Activated CD8-positive, alpha-beta T cell treated with anti-CD3 and anti-CD28 coated beads, Interleukin-2, amount 10 ng/mL, durations not matched to agents 7 days and 5 days (primary cell): ENCODE measurements at places on chromosomes 5 and 9. TPM values are rescaled to one million over a fixed set of nuclear protein-coding genes. Genes with fewer than 3 reads are reported as not detected.

DNA sequence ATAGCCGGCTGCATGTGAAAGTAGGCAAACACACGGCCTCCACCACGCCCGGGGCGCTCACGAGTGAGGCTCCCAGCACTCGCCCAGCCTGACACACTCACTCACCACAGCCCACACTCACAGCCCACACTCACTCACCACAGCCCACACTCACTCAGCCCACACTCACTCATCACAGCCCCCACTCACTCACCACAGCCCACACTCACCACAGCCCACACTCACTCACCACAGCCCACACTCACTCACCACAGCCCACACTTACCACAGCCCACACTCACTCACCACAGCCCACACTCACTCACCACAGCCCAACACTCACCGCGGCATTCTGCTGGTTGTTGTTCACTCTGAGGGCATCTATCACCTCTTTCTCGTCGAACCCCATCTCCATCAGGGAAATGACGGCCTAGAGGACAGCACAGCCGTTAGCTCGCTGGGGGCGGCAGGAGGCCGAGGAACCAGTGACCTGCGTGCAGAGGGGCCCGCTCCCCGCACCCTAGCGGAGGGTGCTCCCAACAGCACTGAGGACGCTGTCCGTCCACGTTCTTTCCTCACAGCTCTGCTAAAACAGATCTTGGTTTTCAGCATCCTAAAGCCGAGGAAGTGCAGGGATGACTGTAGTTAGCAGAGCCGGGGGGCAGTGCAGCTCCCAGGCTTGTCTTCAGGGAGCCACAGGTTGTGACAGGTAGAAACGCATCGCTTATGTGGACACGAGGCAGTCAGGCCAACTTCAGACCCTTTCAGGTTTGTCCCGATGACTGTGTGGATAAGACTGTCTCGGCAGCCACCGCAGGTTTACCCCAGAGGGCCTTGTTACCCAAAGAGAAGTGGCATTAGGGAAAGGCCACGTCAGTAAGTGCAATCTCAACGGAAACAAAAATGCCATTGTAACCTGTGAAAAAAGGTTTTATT is 21.6 kb downstream of the UBAC1 start:
- peak overlapping the region; percentile 71 for H3K4me3 ChIP-seq
- H3K27ac ChIP-seq: peak overlapping the region; percentile 94
- peak; percentile 57 for DNase-seq
- peaks cover 70% of the 10 kb centered on the region for H3K36me3 ChIP-seq

DNA sequence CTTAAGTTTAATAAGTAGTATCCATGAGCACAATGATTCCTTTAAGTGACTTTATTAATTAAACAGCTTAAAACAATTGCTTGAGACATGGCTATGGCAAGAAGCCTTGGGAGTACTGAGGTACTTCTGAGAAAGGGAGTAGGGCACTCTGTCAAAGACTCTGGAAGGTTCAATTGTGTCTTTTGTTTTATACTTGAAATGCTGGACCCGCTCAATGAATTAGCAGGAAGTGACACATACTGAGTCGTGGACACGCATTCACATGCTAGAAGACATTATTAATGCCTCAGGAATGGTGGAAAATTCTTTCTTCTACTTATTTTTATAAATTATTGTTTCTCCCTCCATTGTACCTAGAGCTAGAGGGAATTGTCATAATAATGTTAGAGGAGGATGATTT is 347.3 kb upstream of the ZNF608 start:
- H3K27ac ChIP-seq: no peak overlapping the region
- no peaks in the 10 kb centered on the region for H3K27me3 ChIP-seq
- H3K36me3 ChIP-seq: no peaks in the 10 kb centered on the region
- no peaks in the 10 kb centered on the region for H3K4me1 ChIP-seq
- no peak for DNase-seq

DNA sequence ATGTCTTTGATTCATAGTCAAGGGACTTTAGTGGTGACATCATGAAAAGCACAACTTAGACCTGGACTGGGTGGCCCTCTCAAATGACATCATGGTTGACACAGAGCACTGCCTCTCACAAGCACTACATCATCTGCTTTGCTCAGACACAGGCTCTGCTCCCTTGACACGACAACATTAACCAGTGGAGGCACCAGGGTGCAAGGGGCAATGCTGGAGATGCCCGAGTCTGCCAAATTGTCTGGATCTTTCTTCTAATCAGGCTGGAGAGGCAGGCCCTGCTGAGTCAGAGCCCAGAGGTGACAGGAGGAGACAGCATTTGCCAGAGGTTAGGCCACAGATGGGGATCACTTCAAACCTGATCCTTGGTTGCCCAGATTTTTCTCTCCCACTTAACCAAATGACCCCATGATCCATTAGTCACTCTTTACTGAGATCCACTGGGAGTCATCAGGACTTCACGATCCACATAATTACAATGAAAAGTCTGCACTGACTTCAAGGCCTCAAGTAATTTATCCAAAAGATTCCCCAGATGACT is 174.4 kb downstream of the SLIT3 start:
- no peaks in the 10 kb centered on the region for H3K36me3 ChIP-seq
- H3K4me3 ChIP-seq: no peak overlapping the region
- no peak for DNase-seq

DNA sequence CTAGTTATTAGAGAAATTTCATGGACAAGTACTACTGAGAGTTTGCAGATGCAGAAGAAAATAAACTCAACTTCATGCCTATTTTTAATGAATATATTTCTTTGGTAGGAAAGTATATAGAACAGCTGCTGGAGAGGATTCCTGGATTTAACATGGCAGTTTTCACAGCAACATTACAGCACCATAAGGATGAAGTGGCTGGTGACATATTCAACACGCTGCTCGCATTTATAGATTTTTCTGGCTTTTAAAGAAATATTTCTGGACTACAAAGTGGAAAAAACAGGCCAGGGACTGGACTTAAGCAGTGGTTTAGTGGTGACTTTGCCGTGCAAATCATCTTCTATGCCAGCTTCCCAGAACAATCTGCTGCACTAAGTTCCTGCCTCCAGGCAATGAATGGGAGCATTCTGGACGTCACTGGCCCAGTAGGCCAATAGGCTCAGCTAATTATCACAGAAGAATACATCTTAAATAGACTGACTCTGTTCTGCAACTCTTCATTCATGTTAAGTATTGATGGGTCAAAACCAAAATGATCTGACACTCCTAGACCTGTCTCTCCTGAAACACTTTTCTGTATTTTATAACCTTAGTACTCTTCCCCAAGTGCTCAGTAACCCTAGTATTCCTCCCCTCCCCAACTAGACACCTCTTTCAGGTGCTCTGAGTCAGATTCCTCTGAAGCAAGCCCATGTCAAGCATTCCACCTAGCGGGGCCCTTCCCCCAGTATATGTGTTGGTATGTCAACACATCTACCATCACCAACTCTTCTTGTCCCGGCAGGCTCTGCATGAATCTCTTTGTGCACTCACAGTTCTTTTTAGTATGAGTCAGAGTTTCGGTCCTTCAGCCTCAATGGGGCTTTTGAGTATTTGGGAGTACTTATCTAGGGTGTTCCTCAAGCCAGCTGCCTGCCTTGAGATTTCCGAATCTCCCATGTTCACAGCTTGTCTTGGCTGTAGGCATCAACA is 625.5 kb downstream of the CHSY3 start:
- H3K4me1 ChIP-seq: no peaks in the 10 kb centered on the region
- no peak for DNase-seq
- no peaks in the 10 kb centered on the region for H3K27me3 ChIP-seq
- no peak overlapping the region for H3K4me3 ChIP-seq
- H3K36me3 ChIP-seq: no peaks in the 10 kb centered on the region

GRCh38 chr5:50903651-50904050 is 237.2 kb downstream of the PARP8 start:
- H3K36me3 ChIP-seq: no peaks in the 10 kb centered on the region
- H3K4me1 ChIP-seq: no peaks in the 10 kb centered on the region
- H3K27ac ChIP-seq: no peak overlapping the region
- H3K4me3 ChIP-seq: no peak overlapping the region
- no peak for DNase-seq

GRCh38 chr5:149853701-149854100 is 90.9 kb downstream of the PDE6A start:
- H3K27ac ChIP-seq: no peak overlapping the region
- H3K4me1 ChIP-seq: no peaks in the 10 kb centered on the region
- DNase-seq: no peak

- H3K4me1 ChIP-seq: no peaks in the 10 kb centered on the region
- no peaks in the 10 kb centered on the region for H3K27me3 ChIP-seq
- no peak overlapping the region for H3K27ac ChIP-seq
- no peaks in the 10 kb centered on the region for H3K36me3 ChIP-seq
- no peak for DNase-seq
These were observed 67.5 kb upstream of the ACTBL2 start for GRCh38 chr5:57550132-57550531.

GRCh38 chr9:92763721-92764380 is 782 bp downstream of the BICD2 start:
- peak overlapping the region; percentile 94 for H3K4me3 ChIP-seq
- H3K27ac ChIP-seq: peak overlapping the region; percentile 81
- DNase-seq: peak; percentile 56
- H3K27me3 ChIP-seq: no peaks in the 10 kb centered on the region

- no peak overlapping the region for H3K27ac ChIP-seq
- peaks cover 16% of the 10 kb centered on the region for H3K4me1 ChIP-seq
- H3K36me3 ChIP-seq: no peaks in the 10 kb centered on the region
- H3K4me3 ChIP-seq: no peak overlapping the region
- no peak for DNase-seq
- no peaks in the 10 kb centered on the region for H3K27me3 ChIP-seq
These were observed 117.4 kb downstream of the WNK2 start for GRCh38 chr9:93301291-93301811.

GRCh38 chr9:76704593-76705204 is 59.5 kb upstream of the PCA3 start:
- H3K4me1 ChIP-seq: peaks cover 7% of the 10 kb centered on the region
- no peak overlapping the region for H3K27ac ChIP-seq
- H3K4me3 ChIP-seq: no peak overlapping the region
- peaks cover 25% of the 10 kb centered on the region for H3K27me3 ChIP-seq
- DNase-seq: no peak

DNA sequence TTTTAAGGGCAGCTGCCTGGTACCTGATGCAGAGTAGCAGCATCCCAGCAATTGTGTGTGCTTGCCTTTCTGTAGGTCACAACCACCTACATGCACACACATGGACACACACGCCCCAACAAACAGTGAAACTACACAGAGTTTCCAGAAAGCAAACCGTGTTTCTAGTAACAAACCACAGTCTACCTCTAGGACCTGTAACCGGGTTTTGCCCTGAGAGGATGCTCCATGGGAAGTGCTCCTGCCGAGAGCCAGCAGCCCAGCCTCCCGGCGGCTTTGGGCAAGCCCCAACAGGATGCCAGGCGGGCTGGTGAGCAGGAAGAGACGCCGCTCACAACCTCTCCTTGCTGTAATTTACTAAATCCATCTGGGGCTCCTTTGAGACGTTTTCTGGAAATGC is 4.1 kb upstream of the TCF7 start:
- peaks cover 74% of the 10 kb centered on the region for H3K4me1 ChIP-seq
- no peak overlapping the region for H3K27ac ChIP-seq
- DNase-seq: no peak
- peaks cover 4% of the 10 kb centered on the region for H3K36me3 ChIP-seq
- H3K4me3 ChIP-seq: no peak overlapping the region

- no peaks in the 10 kb centered on the region for H3K27me3 ChIP-seq
- H3K27ac ChIP-seq: no peak overlapping the region
- DNase-seq: no peak
- H3K36me3 ChIP-seq: peaks cover 6% of the 10 kb centered on the region
- H3K4me3 ChIP-seq: no peak overlapping the region
These were observed 15.4 kb downstream of the AOPEP start for GRCh38 chr9:94741866-94742265.

DNA sequence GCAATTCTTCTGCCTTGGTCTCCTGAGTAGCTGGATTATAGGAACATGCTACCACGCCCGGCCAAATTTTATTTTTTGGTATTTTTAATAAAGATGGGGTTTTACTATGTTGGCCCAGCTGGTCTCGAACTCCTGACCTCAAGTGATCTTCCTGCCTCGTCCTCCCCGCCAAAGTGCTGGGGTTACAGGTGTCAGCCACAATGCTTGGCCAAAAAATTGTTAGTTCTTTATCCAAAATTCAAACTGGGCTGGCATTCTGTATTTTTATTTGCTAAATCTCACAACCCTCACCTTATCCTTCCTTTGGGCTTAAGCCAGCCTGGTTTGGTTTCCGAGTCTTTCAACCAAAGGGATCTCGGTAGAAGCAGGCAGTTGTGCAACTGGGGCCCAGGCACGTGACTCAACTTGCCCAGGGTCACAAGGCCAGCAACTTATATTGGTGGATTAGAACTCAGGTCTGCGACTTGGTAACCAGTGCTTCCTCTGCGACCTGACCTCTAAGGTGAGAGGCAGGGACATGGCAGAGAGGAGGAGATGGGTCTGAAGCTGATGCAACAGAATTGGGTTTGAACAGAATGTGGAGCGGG is 26.5 kb upstream of the BOD1 start:
- H3K36me3 ChIP-seq: no peaks in the 10 kb centered on the region
- DNase-seq: no peak
- no peak overlapping the region for H3K4me3 ChIP-seq
- no peak overlapping the region for H3K27ac ChIP-seq

DNA sequence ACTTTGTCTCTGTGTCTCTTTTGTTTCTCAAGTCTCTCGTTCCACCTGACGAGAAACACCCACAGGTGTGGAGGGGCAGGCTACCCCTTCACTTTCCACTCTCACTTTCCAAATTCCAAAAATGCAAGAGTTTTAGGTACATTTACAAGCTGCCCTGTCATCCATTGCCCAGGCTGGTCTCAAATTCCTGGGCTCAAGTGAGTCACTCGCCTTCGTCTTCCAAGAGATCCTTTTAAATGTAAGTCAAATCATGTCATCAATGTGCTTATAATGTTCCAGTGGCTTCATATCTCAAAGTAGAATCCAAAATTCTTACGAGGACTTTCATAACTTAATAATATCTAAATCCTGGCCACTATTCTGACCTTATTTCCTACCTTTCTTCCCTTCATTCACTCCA is 20.4 kb upstream of the UGCG start:
- no peak for DNase-seq
- H3K27me3 ChIP-seq: peaks cover 12% of the 10 kb centered on the region
- no peak overlapping the region for H3K27ac ChIP-seq
- no peak overlapping the region for H3K4me3 ChIP-seq
- no peaks in the 10 kb centered on the region for H3K36me3 ChIP-seq
- peaks cover 5% of the 10 kb centered on the region for H3K4me1 ChIP-seq

GRCh38 chr5:127331890-127332649 is 41.5 kb downstream of the MEGF10 start:
- H3K27me3 ChIP-seq: peaks cover 35% of the 10 kb centered on the region
- H3K4me1 ChIP-seq: no peaks in the 10 kb centered on the region
- H3K4me3 ChIP-seq: no peak overlapping the region
- H3K36me3 ChIP-seq: no peaks in the 10 kb centered on the region

GRCh38 chr9:108463932-108464606 is 391.7 kb downstream of the ACTL7B start:
- H3K27ac ChIP-seq: no peak overlapping the region
- no peaks in the 10 kb centered on the region for H3K27me3 ChIP-seq
- H3K36me3 ChIP-seq: no peaks in the 10 kb centered on the region
- DNase-seq: no peak
- no peak overlapping the region for H3K4me3 ChIP-seq

GRCh38 chr5:111984044-111984443 is 227.1 kb upstream of the NREP start:
- H3K27me3 ChIP-seq: no peaks in the 10 kb centered on the region
- H3K4me3 ChIP-seq: no peak overlapping the region

The CCDC69 gene
- total RNA-seq: 87.6 TPM

The LRRC26 gene
- not detected for total RNA-seq

The PCDHB5 gene
- not detected for total RNA-seq

The FABP6 gene
- total RNA-seq: not detected

The IRX4 gene
- not detected for total RNA-seq

The TLR4 gene
- total RNA-seq: 0.16 TPM

The WDR31 gene
- 0.92 TPM for total RNA-seq

The SV2C gene
- not detected for total RNA-seq

The FRRS1L gene
- not detected for total RNA-seq

The SAXO1 gene
- total RNA-seq: 0.10 TPM
